ENCODE measurements at places on chromosomes 16 and 17.

DNA sequence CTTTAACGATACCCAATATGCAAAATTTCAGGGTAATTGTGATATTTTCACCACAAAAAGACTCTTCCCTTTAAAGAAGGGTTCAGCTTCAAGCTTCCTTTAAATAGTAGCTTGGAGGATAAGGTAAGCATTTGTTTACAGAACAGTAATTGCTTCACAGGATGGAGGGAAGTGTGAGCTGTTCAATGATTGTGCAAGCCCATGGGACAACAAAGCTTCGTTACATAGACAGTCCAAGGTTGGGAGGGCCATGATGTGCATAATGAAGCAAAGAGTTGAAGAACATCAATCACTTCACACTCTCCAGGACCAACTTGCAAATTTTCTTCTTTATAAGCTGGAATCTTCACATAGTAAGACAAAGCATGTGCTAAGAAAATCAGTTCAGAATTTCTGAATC is 145.0 kb upstream of the ASIC2 start:
- no peak for DNase-seq

- peak; percentile 38 for DNase-seq
Measured at GRCh38 chr16:64450177-64450576, 671.7 kb downstream of the CDH11 start.

- no peak for DNase-seq
Measured at GRCh38 chr16:89536886-89537548, 23.5 kb upstream of the RPL13 start.

- DNase-seq, result no peak
Measured at GRCh38 chr16:61817583-61818278, 218.5 kb downstream of the CDH8 start.

GRCh38 chr17:6101706-6102105 is 31.5 kb downstream of the WSCD1 start:
- no peak for DNase-seq

DNA sequence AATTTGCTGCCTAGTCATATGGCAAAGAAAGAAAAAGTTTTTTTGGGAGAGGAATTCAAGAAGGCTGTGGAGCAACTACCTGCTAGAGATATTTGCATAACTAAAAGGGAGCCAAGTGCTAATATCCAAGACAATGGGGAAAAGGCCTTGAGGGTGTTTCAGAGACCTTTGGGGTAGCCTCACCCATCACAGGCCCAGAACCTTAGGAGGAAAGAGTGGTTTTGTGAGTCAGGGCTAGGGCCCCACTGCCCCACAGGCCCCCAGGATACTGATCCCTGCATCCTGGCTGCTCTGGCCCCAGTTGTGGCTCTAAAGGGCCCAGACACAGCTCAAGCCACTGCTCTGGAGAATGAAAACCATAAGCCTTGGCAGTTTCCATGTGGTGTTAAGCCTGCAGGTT is 41.9 kb upstream of the SDK2 start:
- DNase-seq, result no peak

DNA sequence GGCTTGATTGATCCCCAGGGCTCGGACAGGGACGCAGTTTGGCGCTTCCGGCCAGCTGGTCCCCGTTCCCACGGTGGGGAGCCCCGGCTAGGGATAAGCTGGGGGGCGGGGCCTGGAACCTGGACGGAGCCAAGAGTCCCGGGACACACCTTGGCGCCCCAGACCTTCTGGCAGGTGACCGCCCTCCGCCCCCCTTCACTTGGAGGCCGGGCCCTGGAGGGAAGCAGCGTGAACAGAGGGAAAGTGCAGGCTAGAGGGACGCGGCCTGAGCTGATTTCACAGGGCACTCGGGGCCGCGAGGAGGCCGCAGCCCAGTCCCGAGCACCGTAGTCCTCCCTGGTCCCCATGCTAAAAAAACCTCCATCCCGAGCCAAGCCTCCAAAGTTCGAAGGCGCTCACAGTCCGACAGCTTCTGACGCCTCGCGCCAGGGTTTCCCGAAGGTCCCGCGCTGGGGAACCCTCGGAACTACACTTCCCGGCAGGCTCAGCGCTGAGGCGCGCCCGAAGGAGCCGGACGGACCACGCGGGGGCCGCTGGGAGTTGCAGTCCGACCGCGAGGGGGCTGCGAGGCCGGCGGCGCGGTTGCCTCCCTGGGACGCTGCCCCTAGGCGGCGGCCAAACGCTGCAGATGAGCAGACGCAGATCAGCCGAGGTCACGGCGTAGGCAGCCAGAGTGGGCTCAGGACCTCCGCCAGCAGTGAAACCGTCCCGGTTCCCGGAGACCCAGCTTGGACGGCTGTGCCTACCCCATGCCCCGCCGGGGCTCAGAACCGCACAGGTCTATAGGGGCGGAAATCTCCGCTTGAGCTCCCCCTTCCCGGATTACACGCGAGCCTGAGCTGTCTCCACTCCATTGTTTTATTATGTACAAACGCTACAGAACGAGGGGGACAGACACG is at the start of gene TBX6:
TBX6 (minus strand) TSS at position 451 of the 899 bp plus-strand sequence. CDS start 731 bp downstream, outside the sequence.
- DNase-seq, result peak; percentile 65

GRCh38 chr16:2827831-2828520 is 2.1 kb upstream of the ZG16B start:
- DNase-seq, result no peak

DNA sequence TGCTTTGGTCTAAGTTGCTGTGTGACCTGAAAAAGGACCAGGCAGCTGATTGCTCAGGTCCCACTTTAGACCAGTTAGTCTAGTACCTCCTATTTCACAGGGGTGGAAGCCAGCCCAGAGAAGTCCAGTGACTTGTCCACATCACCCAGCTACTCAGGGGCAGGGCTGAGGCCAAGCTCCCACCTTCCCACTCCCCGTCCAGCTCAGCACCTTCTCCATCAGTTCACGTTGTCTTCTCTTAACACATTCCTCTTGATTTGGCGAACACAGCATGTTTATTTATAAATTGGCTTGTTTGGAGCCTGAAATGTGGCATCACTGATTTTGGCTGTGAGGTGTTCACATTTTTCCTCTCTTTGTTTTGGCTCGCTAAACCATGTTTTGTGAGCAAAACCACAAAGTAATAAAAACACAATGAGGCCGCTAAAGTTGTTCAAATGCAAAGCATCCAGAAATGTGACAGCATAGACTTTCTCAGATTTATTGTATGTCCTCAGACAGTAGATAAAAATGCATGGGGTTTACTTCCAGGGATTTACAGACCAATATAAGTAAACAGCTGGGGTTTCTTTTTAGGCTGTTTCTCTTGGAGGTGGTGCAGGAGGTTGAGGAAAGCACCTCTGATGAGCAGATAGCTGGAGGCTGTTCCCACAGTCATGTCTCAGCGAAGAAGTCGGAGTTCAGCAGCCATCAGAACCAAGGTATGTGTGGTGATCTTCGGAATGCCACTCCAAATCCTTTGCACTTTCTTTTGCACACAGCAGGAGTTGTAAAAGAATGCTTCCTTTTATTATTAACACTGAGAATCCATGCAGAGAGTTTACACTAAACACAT is 88.4 kb downstream of the PLXDC1 start:
- DNase-seq, result peak; percentile 71

GRCh38 chr16:49469311-49469670 is 95.7 kb downstream of the C16orf78 start:
- no peak for DNase-seq

GRCh38 chr17:58693751-58694150 is 1.3 kb downstream of the RAD51C start:
- no peak for DNase-seq

DNA sequence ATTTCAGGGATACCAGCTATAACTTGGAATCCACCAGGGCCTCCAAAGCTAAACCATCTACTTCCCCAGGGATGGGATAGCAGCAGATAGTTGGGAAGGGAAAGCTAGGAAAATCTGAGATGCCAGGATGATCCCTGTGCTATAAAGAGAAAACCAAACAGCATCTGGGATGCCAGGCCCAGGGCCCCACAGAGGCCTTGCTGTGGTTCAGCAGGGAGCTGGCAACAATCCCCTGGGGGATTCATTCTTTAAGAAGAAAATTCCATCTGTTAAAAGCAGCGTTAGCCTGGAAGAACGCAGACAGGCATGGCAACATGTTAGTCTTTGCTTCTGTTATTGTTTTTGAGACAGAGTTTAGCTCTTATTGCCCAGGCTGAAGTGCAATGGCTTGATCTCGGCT is 16.6 kb downstream of the MYO18A start:
- DNase-seq, result no peak

DNA sequence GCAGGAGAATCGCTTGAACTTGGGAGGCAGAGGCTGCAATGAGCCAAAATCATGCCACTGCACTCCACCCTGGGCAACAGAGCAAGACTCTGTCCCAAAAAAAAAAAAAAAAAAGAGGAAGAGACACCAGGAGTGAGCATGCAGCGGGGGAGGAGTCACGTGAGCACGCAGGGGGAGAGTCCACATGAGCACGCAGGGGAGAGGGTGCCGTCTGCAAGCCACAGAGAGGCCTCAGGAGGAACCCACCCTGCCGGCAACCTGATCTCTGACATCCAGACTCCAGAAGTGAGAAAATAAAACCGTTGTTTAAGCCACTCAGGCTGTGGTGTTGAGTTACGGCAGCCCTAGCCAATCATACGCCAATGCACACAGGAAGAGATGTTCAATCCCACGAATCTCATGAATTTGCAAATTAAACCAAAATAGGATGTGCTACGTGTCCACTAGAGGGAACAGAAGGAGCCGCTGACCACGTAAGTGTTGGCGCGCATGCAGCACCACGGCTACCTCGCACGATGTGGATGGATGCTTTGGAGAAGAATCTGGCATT is 42.2 kb downstream of the CCDC57 start:
- no peak for DNase-seq

- no peak for DNase-seq
Measured at GRCh38 chr16:4888428-4889135, 41.3 kb downstream of the UBN1 start.
